ENCODE measurements at places on chromosomes 12 and 14. TPM values are rescaled to one million over a fixed set of nuclear protein-coding genes. Genes with fewer than 3 reads are reported as not detected.

The OR6C6 gene
- total RNA-seq, result not detected

DNA sequence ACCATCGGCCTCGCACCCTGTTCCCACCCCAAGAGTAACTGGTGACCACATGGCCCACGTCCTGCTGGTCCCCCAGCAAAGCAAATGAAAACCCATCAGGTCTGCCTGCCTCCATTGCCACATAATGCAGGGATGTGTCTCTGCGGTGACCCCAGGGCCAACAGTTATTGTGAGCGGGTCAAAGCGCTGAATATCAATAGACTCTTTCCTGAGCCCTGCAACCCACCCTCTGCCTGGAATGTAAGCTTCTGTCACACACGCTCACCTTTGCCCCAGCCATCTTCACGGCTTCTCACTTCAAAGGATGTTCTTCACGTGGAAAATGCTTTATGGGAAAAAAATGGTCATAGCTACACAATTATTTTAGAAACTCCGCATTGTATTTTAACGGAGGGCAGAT, 63.9 kb downstream of the FZD10 start:
- DNase-seq, result no peak

- DNase-seq, result no peak
Measured at GRCh38 chr12:77308056-77308455, 242.7 kb upstream of the E2F7 start.

The OS9 gene
- 260 TPM for total RNA-seq

GRCh38 chr14:75631453-75631831, 29.2 kb downstream of the ERG28 start:
- DNase-seq, result no peak

DNA sequence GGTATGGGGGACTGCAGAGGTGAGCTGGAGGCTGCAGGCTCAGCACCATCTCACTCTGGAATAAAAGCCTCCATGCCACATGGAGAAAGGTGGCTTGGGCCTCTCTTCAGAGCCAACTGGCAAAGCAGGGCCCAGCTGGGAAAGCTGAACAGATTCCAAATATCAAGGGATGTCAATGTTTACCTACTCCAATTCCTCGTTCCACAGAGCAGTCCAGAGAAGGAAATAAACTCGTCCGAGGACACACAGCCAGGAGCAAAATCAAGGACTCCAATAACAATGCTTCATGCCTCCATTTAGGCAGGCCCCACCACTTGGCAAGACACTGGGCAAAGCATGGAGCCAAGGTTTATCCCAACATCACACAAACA, 36.3 kb upstream of the PNMA1 start:
- no peak for DNase-seq

The RASSF9 gene
- 0.87 TPM for total RNA-seq

The ERBB3 gene
- 0.53 TPM for total RNA-seq

GRCh38 chr12:22014783-22015144, 31.3 kb upstream of the CMAS start:
- no peak for DNase-seq

The ANO4 gene
- total RNA-seq, result 0.05 TPM

The PLEKHD1 gene
- total RNA-seq, result not detected

DNA sequence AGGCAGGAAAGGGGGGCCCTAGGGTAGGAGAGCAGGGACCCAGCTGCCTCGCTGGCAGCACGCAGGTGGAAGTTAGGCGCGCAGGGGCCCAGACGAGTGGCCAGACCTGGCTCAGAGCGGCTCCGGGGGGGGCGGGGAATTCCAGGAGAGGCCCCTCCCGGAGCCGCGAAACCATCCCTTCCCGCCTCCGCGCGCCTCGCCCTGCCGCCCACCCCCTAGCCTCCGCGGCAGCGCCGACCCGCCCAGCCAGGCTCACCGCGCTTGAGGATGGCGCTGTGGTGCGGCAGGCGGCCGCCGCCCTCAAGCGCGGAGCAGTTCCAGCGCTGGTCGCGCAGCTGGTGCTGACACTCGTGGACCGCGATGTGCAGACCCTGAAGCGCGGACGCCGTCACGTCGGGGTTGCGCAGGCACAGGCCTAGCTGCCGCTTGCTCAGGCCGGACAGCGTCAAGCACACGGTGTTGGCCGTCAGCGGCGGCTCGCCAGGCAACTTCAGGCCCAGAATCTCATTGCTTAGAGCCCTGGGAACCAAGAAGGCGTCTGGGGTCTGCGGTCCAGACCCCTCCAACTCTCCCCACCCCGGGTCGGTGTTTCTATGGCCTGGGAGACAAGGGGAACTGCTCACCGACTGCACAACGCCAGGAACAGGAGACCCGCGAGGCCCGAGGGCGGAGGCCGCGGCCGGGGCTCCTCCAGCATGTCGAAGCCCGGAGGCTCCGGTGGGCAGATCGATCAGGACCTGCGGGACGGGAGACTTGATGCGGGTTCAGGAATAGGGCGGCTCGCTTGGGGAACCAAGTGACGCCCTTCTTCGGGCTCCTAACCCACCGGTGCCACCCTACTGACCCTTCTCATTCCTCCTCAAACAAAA, 1.5 kb downstream of the WNT10B start:
- DNase-seq, result no peak

- DNase-seq, result no peak
Measured at GRCh38 chr12:3562484-3562883, 71.5 kb downstream of the PRMT8 start.

DNA sequence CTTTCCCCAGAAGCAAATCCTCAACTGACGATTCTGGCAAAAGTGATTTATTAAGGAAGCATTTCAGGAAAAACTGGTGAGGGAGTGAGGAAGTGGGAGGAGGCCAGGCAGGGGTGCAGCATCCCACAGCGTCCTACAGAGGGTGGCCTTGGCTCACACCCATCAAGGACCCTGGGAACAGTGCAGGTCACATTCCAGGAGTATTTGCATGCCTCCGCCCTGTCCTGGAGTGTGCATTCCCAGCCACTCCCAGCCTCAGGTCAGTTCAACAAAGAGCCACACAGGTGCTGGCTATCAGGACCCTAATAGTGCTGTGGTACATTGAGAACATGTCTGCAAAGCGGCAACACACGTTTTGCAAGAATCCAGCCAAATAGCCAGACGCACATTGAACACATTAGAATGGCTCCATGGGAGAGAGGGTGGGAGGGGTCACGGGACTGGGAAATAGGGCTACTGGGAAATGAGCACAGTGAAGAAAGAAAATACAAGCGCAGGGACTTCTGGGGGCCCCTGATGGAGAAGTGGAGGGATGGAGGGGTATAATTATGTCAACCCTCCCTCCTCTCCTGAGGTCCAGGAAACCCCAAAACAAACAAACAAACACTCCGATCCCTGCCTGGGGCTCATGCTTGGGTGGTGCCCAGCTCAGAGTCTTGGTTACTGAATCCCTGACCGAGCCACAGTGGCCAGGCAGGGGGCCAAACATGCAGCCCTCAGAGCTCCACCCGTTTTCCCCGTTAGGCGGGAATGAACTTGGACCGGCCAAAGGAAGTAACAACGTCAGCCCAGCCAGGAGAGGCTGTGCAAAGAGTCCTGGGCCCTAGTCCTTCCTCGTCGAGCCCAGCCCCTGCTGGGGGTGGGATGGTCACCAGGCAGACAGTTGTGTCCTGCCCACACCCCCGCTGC, 36.5 kb downstream of the CMKLR1 start:
- no peak for DNase-seq

- DNase-seq, result no peak
Measured at GRCh38 chr12:103318566-103318965, 177.2 kb downstream of the C12orf42 start.

GRCh38 chr14:75910048-75910447, 71.7 kb downstream of the TGFB3 start:
- no peak for DNase-seq

Data from glomerular endothelial cell (primary cell).